ENCODE measurements at places on chromosomes 1 and 21. TPM values are rescaled to one million over a fixed set of nuclear protein-coding genes. Genes with fewer than 3 reads are reported as not detected.

DNA sequence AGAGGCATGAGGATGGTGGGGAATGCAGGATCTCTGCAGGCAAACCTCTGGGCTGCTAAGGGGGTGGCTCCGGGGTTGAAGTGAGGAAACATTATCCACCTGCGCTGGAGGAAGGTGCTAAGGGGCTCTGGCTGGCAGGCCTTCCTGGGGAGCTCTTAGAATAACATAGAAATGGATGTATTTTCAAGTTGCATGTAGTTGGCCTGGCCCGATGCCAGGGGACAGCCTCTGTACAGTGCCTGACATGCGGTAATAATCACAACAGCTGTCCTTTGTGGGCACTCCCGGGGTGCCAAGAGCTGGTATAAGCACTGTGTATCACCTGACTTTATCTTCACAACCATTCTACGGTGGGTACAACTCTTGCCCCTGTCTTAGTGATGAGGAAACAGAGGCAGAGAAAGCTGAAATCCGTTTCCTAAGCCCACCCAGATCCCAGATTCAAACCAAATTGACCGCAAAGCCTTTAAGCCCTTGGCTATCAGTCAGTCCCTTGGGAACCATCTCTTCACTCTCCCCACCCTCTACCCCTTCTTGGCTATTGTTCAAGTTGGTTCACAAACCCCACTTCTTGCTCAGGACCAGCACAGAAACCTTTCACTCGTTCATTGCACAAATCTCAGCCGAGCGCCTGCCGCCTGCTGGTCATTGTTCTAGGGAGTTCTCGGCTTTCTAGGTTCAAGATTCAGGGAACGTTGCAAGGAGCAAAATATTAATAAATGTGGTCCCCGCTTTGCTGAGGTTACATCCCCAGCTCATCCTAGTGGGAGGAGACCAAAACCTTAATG, 30.9 kb downstream of the PADI4 start:
- H3K27me3 ChIP-seq: no peaks in the 10 kb centered on the region
- H3K4me1 ChIP-seq: no peaks in the 10 kb centered on the region
- H3K27ac ChIP-seq: no peak overlapping the region
- H3K36me3 ChIP-seq: no peaks in the 10 kb centered on the region
- no peak for DNase-seq

- H3K36me3 ChIP-seq: no peaks in the 10 kb centered on the region
- peaks cover 9% of the 10 kb centered on the region for H3K4me1 ChIP-seq
- H3K4me3 ChIP-seq: peak overlapping the region; percentile 57
- no peaks in the 10 kb centered on the region for H3K27me3 ChIP-seq
These were observed 101.9 kb downstream of the PLPP3 start for GRCh38 chr1:56477164-56478111.

- peak overlapping the region; percentile 39 for H3K4me3 ChIP-seq
- H3K27ac ChIP-seq: peak overlapping the region; percentile 85
- DNase-seq: peak; percentile 24
- no peaks in the 10 kb centered on the region for H3K27me3 ChIP-seq
- H3K4me1 ChIP-seq: peaks cover 12% of the 10 kb centered on the region
These were observed 712 bp downstream of the RAB13 start for GRCh38 chr1:153985341-153985912.

The HRNR gene
- not detected for total RNA-seq

DNA sequence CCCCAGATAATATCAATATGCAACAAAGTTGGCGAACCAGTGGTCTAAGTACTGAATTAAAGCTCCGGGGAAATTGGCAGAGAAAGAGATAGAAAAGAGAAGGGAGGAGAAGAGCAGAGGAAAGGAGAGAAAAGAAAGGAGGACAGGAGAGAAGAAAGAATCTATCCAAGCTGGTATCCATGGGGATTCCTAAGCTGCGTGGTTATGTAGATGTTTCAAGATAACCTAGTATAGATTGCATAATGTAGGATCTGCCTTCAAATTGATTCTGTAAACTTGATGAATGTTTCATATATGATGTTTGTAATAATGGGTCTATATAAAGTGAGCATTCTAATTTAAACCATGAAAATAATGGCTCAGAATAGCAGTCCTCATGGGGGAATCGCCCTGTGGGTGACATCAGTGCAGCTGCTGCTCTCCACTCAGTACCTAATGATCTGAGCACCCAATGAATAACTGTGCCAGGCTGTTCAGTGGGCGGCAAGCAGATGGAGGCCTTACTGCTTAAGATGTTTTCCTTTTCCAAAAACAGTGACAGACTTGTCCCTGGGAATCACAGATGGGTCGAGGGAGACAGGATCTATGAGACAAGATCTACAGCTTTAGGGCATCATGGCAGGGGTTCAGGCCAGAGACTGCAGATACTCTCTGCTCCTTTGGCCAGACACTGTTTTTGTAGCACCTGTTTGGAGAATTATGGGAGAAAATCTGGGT, 78.0 kb downstream of the LAMC2 start:
- DNase-seq: no peak
- no peak overlapping the region for H3K4me3 ChIP-seq
- no peak overlapping the region for H3K27ac ChIP-seq
- H3K36me3 ChIP-seq: no peaks in the 10 kb centered on the region
- peaks cover 13% of the 10 kb centered on the region for H3K4me1 ChIP-seq

- no peaks in the 10 kb centered on the region for H3K36me3 ChIP-seq
- no peak overlapping the region for H3K4me3 ChIP-seq
- H3K27ac ChIP-seq: no peak overlapping the region
- DNase-seq: peak; percentile 21
- no peaks in the 10 kb centered on the region for H3K27me3 ChIP-seq
These were observed 15.2 kb upstream of the HMCN1 start for GRCh38 chr1:185719021-185719420.

The WDR26 gene
- total RNA-seq: 116 TPM
